ENCODE measurements at places on chromosomes 3 and 15.

GRCh38 chr3:23202203-23202920 is 765 bp upstream of the UBE2E2 start:
- DNase-seq, result no peak

GRCh38 chr3:8336456-8336855 is 165.2 kb upstream of the LMCD1 start:
- no peak for DNase-seq

DNA sequence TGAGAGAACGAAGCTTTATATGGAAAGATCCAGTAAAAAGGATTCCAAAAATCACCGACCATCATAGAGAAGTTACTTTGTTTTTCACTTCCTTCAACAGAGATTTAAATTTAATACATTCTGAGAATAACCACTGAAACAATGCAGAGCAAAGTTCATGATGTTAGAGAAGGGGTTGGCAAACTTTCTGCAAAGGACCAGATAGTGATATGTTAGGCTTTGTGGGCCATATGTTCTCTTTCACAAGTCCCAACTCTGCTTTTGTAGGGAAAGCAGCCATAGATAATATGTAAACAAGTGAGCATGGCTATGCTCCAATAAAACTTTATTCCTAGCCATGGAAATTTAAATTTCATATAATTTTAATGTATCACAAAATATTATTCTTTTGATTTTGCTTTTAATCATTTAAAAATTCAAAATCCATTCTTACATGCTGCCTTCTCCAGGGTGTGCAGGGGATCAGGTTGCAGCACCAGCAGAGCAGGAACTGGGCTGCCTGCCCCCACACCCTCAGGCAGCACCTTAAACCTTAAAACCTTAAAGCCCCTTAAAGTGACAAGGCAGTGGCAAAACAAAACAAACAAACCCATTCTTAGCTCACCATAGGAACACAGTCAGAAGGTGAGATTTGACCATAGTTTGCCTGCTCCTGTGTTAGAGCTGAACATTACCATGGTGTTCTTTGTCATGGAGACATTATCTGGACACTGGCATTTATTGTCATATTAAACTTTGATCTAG is 16.9 kb upstream of the IGSF10 start:
- no peak for DNase-seq

DNA sequence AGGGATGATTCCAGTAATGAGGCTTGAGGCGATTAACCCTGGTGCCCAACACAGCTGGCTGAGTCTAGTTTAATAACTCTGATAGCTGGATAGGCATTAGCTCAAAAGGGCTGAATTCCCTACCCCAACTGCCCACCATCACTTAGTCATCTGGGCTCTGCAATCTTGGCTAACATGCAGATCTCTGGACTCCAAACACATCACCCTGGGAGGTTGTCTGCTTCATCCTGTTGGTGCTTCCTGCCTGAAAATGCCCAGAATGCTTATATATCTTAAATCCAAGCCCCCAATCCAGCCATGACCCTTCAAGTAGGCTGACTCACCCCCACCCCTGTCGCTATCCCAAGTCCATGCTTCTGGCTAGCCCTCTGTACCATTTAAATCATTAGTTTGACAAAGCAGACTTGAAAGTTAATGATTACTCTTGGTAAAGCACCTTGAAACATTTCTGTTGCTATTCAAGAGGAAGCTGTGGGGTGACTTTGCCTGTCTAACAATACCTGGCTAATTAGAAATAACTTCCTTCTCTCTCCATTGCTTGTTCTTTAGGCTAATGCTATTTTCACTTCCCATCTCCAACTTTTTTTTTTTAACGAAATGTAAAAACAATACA is 107.0 kb upstream of the RORA start:
- no peak for DNase-seq

DNA sequence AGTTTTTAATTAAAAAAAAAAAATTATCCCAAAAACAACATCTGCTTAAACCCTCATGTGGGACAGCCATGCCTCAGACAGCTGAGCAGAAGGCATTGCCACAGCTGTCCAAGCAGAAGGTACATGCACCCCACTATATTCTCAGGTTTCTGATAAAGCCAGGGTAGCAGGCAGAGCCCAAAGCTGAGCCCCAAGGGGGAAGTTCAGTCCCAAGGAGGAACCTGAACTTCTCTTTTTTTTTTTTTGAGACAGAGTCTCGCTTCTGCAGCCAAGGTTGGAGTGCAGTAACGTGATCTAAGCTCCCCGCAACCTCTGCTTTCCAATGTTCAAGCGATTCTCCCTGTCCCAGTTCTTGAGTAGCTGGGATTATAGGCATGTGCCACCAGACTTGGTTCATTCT is 33.2 kb downstream of the MKRN2 start:
- no peak for DNase-seq

DNA sequence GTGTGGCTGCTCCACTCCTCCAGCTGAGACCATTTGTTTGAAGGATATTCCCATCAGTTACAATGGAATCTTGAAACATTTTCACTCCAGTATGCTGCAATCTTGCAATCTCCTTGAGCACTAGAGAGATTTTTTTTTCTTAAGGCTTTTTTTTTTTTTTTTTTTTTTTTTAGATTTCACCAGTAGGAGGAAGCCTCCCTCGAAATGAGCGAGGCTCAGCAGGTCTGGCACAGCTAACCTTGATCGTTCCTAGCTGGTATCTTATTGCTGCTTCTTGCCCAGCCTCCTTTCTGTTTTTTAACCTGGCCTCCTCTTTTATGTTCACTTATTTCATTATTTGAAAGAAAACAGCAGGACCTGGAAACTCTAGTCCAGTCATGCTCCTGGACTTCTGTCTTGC is 48.1 kb downstream of the RAP2B start:
- DNase-seq, result no peak

- no peak for DNase-seq
Measured at GRCh38 chr3:31462050-31462569, 70.6 kb upstream of the STT3B start.

GRCh38 chr3:120349855-120350125 is 636 bp upstream of the LRRC58 start:
- DNase-seq, result no peak

GRCh38 chr15:25544076-25544475 is 105.3 kb upstream of the UBE3A start:
- no peak for DNase-seq

DNA sequence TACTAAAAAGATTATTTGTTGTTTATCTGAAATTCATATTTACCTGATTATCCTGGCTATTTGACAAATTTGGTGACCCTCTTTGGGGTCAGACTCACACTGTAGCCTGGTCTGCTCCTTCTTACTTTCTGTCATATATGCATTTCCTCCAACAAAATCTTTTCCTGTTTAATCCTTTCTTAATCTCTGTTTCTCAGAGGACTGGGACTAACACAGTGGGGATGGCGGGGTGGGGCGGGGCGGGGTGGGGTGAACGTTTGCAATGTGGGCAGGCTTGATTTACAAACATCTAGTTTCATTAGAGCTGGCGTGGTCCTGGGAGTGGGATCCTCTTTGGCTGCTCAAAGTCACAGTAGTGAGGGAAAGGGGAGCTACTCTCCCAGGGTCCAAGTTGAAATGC is 35.3 kb upstream of the CDCP1 start:
- no peak for DNase-seq

DNA sequence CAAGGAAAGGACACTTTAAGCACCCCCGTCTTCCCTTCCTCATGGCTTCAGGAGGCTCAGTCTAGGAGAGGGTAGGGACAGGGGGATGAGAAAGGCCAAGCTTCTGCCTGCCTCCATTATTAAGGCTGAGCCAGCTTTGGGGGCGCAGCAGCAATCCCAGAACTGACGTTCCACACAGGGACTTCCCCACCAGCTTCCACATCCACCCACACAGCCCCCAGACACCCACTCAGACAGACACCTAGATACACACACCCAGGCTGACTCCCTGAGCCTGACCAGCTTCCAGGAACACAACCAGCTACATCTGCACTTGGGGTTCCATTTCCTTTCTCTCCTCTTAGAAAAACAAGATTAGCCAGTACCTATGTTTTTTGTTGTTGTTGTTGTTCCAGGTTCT is 4.7 kb downstream of the HCN4 start:
- DNase-seq, result no peak

GRCh38 chr3:8519774-8520448 is 18.3 kb downstream of the LMCD1 start:
- DNase-seq, result no peak

GRCh38 chr3:137409584-137409983 is 354.5 kb upstream of the SOX14 start:
- no peak for DNase-seq

- no peak for DNase-seq
Measured at GRCh38 chr3:73559749-73560148, 65.0 kb downstream of the PDZRN3 start.

DNA sequence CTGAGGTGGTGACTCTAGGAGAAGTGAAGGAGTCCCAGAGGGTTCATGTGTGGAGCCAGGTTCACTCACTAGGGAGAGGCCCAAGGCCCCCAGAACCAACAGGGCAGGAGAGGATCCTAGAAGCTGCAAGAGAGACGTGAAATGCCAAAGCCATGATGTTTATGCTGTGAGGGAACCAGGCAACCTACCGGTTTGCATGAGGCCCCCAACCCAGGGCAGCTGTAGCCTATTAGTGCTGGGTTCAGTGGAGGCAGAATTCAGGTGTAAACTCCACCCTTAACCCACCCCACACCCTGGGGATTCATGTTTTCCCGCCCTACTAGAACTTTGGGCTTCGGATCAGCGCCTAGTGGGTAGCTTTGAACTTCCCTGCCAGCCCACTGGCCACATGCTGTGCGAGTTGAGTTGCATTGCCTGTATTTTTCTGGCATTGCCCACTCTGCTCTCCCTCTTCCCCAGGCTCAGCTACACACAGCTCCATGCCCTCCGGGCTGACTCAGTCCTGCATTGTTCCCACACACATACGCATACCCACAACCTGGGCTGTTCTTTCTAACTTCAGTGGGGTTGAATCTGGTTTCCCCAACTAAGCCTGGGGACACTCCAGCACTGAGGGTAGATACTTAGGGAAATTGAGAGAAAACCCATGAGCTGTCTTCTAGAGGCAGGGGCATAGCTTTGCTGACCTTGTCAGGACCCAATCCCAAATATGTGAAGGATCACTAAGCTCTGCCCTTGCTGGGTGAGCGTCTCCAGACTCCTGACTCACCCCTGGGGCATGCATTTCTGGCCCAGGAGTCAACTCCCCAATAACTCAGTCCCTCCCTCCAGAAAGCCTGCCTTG is 2.0 kb upstream of the ZBTB47 start:
- no peak for DNase-seq

- no peak for DNase-seq
Measured at GRCh38 chr3:107297597-107297996, 79.6 kb upstream of the CCDC54 start.

DNA sequence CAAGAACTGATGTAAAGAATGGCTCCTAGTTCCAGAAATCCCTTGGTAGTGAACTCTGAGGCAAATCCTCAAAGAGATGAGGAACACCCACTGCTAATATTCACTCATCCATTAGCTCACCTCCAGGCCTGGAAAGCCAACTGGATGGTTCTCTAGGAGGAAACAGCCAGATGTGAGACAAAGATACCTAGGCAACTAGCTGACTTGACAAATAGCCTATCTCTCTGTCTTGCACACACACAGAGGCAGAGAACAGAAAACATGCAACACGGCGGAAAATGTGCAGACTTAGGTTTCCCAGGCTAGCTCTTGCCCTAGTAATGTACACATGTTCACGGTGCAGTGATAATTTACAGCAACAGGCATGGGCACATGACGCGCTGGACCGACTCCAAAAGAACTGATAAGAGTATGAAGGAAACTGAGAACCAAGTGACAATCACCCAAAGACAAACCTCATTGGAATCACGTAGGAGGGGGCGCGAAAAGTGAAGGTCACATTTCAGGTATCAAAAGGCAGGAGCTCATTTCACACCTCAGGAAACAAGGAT is 318.1 kb downstream of the FOXP1 start:
- DNase-seq, result no peak

DNA sequence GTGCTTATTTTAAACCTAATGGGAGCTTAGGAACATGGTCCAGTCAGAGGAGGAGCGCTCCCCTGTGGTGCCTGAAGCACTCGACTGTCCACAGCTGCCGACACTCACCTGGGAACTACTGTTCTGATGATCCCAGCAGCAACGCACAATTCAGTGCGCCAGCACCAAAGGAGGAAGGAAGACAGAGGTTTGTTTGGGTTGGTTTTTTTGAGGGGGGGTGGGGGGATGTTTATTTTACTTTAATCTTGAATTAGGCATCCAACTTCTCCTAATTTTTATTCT is 48.8 kb upstream of the VGLL4 start:
- no peak for DNase-seq

- peak; percentile 33 for DNase-seq
Measured at GRCh38 chr15:36959746-36960145, 140.6 kb downstream of the MEIS2 start.

GRCh38 chr3:107806536-107806935 is 283.8 kb downstream of the BBX start:
- no peak for DNase-seq

- DNase-seq, result no peak
Measured at GRCh38 chr3:85594676-85595075, 635.9 kb downstream of the CADM2 start.

GRCh38 chr3:50481992-50482391 is 21.4 kb downstream of the CACNA2D2 start:
- no peak for DNase-seq

DNA sequence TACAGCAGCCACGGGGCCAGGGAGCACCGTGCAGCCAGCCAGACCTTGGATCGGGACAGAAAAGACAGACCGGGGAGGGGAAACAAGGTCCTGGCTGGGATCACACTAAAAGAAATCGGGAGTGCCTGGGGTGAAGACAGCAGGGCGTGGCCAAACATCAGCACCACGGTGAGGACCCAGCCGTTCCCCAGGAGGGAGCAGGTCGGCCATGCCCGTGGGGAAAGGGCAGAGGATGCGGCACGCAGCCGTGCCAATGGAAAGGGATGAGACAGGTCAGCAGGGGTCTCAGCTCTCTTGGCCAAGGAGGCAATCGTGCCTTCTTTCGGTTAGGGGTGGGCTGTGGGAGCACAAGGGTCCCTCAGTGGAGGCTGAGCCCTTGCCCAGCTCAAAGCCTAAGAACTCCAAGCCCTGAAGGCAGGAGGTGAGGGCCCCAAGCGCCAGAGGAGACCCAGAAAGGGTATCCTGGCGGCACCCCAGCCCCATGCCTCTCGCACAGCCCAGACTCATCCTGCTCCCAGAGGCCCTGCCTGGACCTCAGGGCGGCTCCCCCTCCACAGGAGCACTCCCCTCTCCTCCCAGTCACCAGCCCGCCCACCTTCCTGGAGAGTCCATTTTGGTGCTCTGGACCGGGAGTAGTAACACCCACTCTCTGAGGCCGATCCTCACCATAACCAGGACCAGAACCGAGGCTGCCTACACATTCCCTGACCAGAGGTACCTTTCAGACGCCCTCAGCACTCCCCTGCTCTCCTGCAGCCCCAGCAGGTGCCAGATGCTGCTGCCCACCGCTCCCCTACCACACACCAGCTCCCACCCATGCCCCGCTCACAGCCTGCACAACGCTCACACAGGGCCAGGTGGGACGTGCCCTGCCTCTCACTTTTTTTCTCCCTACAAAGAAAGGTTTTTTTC is 23.2 kb upstream of the OCA2 start:
- DNase-seq, result no peak

- no peak for DNase-seq
Measured at GRCh38 chr15:85545752-85546151, 165.3 kb downstream of the AKAP13 start.
